Prostate gland (tissue), 2 donors: ENCODE measurements at places on chromosomes 3 and 15.

DNA sequence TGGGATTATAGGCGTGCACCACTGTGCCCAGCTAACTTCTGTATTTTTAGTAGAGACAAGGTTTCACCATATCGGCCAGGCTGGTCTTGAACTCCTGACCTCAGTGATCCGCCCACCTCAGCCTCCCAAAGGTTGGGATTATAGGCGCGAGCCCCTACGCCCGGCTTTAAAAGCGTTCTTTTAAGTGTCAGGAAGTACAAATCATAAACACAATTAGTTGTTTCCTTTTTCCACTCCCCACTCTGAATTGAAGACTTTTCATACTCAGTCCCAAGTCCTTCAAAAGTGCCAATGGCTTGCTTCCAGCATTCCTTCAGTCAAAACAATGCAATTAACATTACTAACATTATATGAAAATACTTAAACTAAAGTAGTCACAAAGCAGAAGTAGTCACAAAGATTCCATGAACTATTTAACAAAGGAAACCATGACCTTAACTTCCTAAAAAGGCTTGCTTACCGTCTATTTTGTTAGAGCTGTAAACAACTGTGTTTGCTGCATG is 8.1 kb downstream of the WDR82 start:
- no peak for DNase-seq

GRCh38 chr15:45594319-45594718 is 7.1 kb downstream of the BLOC1S6 start:
- no peak for DNase-seq

DNA sequence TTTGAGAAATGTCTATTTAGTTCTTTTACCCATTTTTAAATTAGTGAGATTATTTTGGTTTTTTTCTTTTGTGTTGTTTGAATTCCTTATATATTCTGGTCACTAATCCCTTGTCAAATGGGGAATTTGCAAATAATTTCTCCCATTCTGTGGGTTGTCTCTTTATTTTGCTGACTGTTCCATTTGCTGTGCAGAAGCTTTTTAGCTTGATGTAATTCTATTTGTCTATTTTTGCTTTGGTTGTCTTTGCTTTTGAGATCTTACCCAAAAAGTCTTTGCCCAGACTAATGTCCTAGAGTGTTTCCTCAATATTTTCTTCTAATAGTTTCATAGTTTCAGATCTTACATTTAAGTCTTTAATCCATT is 472.9 kb downstream of the TBL1XR1 start:
- DNase-seq = no peak

GRCh38 chr3:94544131-94544789 is 481.4 kb downstream of the NSUN3 start:
- no peak for DNase-seq

GRCh38 chr3:153734777-153735551 is 386.2 kb upstream of the ARHGEF26 start:
- no peak for DNase-seq
